ENCODE measurements at places on chromosomes 16 and 17. TPM values are rescaled to one million over a fixed set of nuclear protein-coding genes. Genes with fewer than 3 reads are reported as not detected.
A peak's percentile ranks its signal among the peaks of the same experiment; 100 is the strongest.

Gene ITGB3
- total RNA-seq, result 0.14 TPM

- peaks cover 2% of the 10 kb centered on the region for H3K36me3 ChIP-seq
- DNase-seq, result no peak
- H3K4me1 ChIP-seq, result peaks cover 19% of the 10 kb centered on the region
- no peak overlapping the region for H3K4me3 ChIP-seq
- no peaks in the 10 kb centered on the region for H3K27me3 ChIP-seq
- H3K27ac ChIP-seq, result no peak overlapping the region
Measured at GRCh38 chr17:57670769-57671569, 74.1 kb downstream of the CCDC182 start.

DNA sequence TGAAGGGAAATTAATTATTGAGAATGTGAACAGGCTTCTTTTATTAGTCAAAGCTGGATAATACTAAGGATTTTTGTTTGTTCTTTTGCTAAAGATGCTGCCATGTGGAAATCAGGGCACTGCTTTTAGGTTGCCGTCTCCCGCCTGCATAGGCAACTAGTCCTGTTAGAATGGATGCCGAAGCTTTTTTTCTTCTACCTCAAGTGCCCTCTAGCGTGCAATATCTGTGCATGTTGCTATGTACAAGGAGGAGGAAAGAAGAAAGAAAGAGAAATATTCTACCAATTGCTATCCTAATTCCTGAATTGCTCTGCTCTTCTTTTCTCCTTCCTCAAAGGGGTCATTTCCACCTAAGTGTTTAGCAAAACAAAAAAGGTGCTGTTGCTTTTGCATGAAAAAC lies 5.2 kb upstream of the CDH8 start:
- no peak overlapping the region for H3K27ac ChIP-seq
- H3K4me3 ChIP-seq, result no peak overlapping the region
- DNase-seq, result peak; percentile 34
- H3K4me1 ChIP-seq, result peaks cover 41% of the 10 kb centered on the region

DNA sequence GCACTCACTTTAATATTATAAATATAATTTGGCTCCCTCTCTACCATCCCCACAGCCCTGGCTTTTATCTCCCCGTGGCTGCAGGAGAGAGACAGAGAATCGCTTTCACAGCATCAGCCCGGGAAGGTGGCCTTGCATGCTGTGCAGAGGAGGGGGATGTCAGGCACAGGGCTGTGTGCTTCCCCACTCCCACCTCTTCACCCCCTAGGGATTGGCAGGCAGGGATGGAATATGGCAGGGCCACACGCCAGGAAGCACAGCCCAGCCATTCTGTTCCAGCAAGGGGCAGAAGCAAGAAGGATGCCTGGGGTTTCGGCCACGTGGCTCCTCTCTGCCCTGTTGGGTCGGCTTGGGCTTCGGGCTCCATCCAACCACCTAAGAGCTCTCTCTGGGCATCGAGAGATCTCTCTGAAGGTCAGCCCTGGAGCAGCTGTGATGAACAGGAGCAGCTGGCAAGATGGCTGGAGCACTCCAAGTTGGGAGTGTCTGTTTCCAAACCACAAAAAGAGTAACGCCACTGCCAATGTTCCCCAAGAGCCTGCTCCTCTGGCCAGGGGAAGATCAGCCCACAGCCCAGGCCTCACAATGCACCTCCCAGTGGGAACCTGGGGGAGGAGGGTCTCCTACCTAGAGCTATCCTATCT lies 223.2 kb downstream of the C16orf78 start:
- no peaks in the 10 kb centered on the region for H3K36me3 ChIP-seq
- H3K27me3 ChIP-seq, result no peaks in the 10 kb centered on the region
- no peak overlapping the region for H3K27ac ChIP-seq

DNA sequence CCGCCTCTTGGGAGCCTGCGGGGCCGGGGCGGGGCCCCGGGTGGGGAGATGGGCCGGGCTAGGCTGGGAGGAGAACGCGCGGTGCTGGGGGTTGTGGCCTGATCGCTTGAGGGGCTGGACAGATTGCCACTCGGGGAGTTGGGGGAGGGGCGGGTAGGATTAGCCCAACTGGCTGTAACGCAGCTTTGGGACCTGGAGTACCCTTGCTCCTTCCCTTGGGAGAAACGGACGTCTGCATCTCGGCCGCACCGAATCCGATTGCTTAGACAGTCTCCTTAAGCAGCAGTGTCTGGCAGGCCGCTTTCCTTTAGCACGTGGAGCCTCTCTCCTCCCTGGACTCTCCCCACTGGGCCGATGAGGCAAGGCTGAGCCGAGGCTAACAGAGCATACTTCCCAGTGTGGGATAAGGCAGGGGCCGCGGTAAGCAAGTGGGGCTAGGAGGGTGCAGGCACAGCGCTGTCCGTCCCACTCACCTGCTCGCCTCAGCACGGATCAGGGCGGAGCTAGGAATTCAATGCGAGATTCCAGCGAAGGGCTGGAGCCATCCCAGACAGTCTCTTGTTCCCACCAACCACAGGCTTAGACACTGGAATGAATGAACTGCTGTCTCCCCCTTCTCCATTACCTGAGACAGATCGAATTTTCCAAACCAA lies 540 bp upstream of the ACLY start:
- no peaks in the 10 kb centered on the region for H3K27me3 ChIP-seq
- H3K4me3 ChIP-seq, result peak overlapping the region; percentile 84
- DNase-seq, result peak; percentile 67
- peak overlapping the region; percentile 96 for H3K27ac ChIP-seq
- peaks cover 43% of the 10 kb centered on the region for H3K4me1 ChIP-seq
- no peaks in the 10 kb centered on the region for H3K36me3 ChIP-seq

DNA sequence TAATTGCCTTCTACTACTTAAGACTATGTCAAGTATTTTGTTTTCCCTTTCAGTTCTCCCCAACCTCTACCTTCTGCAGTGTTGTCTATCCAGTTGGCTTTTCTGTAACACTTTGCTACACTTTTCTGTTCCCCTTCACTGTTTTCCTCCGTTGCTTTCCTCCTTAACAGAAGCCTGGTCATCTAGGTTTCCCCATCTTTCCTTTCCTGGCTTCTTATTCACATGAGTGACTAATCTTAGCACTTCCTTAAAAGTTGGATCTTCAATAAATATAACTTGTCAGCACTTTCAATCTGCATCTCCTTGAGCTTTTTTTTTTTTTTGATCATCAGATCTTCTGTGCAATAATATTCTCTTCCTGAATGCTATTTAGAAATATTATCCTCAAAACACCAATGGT lies 2.8 kb upstream of the SLFN11 start:
- H3K27me3 ChIP-seq, result peaks cover 87% of the 10 kb centered on the region
- no peak overlapping the region for H3K4me3 ChIP-seq
- H3K4me1 ChIP-seq, result peaks cover 14% of the 10 kb centered on the region
- H3K27ac ChIP-seq, result no peak overlapping the region
- no peak for DNase-seq

DNA sequence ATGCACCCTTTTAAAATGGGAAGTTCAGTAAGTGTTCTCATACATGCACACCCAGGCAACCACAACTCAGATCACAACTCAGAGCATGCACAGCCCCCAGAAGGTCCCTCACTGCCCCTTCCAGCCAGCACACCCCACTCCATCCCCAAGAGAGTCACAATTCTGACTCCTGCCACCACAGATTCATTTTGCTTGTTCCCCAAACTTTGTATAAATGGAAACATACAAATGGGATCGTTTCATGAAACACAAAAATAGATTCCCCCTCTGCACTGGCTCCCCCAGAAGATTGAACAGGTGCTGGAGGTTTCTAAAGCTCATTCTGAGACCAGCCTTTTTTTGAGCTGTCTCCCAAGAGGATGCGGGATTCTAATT lies 3.3 kb upstream of the TNFRSF13B start:
- H3K36me3 ChIP-seq, result no peaks in the 10 kb centered on the region
- H3K27ac ChIP-seq, result no peak overlapping the region
- no peak for DNase-seq
- no peak overlapping the region for H3K4me3 ChIP-seq

DNA sequence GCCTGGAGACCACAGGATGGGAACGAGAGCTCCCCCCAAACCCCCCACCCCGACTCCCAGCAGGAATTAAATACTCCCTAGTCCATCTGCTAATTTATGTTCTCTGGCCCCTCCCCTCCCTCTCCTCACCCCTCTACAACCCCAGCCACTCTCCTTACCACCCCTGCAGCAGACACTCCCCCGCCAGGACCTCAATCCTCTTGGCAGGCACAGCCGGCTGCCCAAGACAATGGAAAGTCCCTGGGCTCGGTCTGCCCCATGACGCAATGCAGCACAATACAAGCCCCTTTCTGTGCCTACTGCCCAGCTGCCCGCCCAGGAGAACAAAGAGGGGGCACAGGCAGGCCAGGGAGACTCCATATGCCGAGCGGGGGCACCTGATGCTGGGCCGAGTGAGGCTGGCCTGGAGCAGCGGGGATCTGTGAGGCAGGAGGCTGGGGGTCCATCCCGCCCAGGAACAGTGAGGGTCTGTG lies 30.3 kb upstream of the CDC42EP4 start:
- H3K36me3 ChIP-seq, result no peaks in the 10 kb centered on the region
- no peaks in the 10 kb centered on the region for H3K27me3 ChIP-seq
- H3K4me3 ChIP-seq, result peak overlapping the region; percentile 18
- peak overlapping the region; percentile 83 for H3K27ac ChIP-seq
- peak; percentile 75 for DNase-seq

DNA sequence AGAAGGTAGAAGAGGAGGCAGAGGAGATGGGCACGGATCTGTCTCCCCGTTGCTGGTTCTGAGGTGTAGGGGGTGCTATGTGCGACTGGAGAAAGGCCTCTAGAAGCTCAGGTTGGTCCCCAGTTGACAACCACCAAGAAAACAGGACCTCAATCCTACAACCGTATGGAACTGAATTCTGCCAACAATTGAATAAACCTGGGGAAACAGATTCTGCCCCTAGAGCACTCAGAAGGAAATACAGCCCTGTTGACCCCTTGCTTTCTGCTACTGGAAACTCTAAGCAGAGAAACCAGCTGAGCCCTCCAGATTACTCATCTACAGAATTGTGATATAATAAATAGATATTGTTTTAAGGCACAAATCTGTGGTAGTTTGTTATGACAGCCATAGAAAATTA lies 313.0 kb upstream of the GOT2 start:
- H3K27ac ChIP-seq, result no peak overlapping the region
- H3K36me3 ChIP-seq, result no peaks in the 10 kb centered on the region
- H3K4me1 ChIP-seq, result peaks cover 1% of the 10 kb centered on the region
- no peaks in the 10 kb centered on the region for H3K27me3 ChIP-seq
- no peak for DNase-seq

Gene MAP2K3
- total RNA-seq, result 35.3 TPM

DNA sequence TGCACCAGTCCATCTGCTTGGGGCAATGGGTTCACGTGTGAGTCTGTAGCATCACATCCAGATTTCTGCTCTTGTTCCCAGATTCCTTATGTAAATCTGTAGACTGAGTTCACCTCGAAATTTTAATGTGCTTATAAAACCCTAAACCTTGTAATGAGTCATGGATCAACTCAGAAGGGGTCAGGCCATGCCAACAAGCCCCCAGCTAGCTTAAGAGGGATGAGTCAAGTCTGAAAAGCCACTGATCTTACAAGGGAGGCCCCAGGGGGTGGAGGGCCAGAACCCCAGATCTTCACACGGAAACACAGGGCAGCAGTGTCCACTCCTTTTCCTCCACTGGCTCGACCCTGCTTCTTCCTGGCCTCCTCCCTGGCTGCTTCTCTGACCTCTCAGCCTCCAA lies 399.1 kb upstream of the CDH5 start:
- no peaks in the 10 kb centered on the region for H3K27me3 ChIP-seq
- DNase-seq, result no peak
- H3K4me3 ChIP-seq, result no peak overlapping the region
- H3K4me1 ChIP-seq, result peaks cover 5% of the 10 kb centered on the region
- H3K27ac ChIP-seq, result no peak overlapping the region

DNA sequence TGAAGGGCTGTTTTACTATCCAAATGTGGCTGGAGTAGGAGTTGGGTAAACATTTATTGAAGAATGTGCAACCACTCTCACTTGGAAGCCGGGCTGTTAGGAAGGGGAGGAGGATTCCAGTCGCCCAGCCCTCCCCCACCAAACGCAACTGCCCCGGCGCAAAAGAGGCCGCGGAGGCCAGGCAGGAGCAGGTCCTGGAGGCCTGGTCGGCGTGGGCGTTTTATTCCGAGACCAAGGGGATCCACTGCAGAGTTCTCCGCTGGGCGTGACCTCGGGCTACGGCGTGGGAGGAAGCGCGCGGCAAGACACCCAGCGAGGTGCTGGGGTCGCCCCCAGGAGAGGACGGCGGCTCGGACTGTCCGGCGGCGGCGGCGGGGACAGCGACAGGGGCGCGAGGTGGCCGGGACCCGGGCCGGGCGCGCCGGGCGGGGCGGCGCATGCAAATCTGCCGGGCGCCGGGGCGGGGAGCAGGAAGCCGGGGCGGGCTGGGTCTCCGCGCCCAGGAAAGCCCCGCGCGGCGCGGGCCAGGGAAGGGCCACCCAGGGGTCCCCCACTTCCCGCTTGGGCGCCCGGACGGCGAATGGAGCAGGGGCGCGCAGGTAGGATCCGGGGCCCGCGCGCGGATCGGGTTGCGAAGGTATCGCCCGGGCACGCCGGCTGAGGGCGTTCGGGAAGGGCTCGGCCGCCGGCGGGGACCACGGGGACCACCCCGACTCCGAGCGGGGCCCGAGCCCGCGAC lies at the start of gene IL4R:
Gene IL4R (plus strand): TSS at position 553 of the 739 bp plus-strand sequence. CDS start 26,230 bp downstream, outside the sequence.
- peak within 1 kb of the TSS; percentile 81 for H3K4me3 ChIP-seq
- peak; percentile 58 for DNase-seq
- no peaks in the 10 kb centered on the region for H3K36me3 ChIP-seq
- no peak within 1 kb of the TSS for H3K27ac ChIP-seq

GRCh38 chr17:31093866-31094599 lies 744 bp upstream of the NF1 start:
- no peaks in the 10 kb centered on the region for H3K36me3 ChIP-seq
- peak overlapping the region; percentile 93 for H3K4me3 ChIP-seq
- peak overlapping the region; percentile 82 for H3K27ac ChIP-seq

GRCh38 chr17:48441231-48441711 lies 11.3 kb upstream of the SKAP1 start:
- H3K27ac ChIP-seq, result no peak overlapping the region
- no peaks in the 10 kb centered on the region for H3K4me1 ChIP-seq
- no peak for DNase-seq
- H3K4me3 ChIP-seq, result no peak overlapping the region

DNA sequence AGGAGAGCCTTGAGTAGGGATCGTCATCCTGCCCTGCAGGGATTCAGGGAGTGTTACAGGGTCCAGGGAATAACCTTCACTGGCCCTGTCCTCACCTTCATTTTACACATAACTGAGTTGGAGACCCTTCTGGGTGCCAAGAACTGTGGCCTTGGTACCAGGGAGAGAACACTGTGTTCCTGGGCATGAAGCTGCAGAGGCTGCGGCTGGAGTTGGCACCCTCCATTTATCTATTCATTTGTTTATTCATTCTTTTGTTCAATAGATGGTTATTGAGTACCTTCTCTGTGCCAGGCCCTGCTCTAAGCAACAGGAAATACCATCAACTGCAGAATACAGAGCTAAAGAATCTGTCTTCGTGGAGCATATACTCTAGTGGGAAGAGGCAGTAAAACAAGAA lies 6.7 kb downstream of the ABCC3 start:
- no peak overlapping the region for H3K27ac ChIP-seq
- H3K36me3 ChIP-seq, result no peaks in the 10 kb centered on the region
- H3K4me1 ChIP-seq, result peaks cover 6% of the 10 kb centered on the region
- H3K27me3 ChIP-seq, result peaks cover 14% of the 10 kb centered on the region
- H3K4me3 ChIP-seq, result no peak overlapping the region
- no peak for DNase-seq

- DNase-seq, result peak; percentile 90
- peak within 1 kb of the TSS; percentile 85 for H3K4me3 ChIP-seq
- H3K27me3 ChIP-seq, result no peaks in the 10 kb centered on the region
- H3K4me1 ChIP-seq, result peaks cover 19% of the 10 kb centered on the region
Measured at GRCh38 chr16:88706229-88706964, at the start of the genes CTU2 and RNF166. CTU2 (plus strand) TSS chr16:88706503; CDS start chr16:88706531, 28 bp downstream. RNF166 (minus strand) TSS chr16:88706408; CDS start chr16:88706325, 83 bp downstream.
